Activated naive CD8-positive, alpha-beta T cell treated with anti-CD3 and anti-CD28 coated beads, Interleukin-2, amount 10 ng/mL, durations not matched to agents 7 days and 5 days (primary cell): ENCODE measurements at places on chromosomes 11 and 22. TPM values are rescaled to one million over a fixed set of nuclear protein-coding genes. Genes with fewer than 3 reads are reported as not detected.

Gene APOBEC3B
- total RNA-seq = 7.2 TPM

Gene THAP12
- total RNA-seq = 49.4 TPM

Gene TSSK2
- not detected for total RNA-seq

Gene NCR3LG1
- 2.9 TPM for total RNA-seq

Gene OR4D9
- not detected for total RNA-seq

Gene MAP6
- total RNA-seq = not detected

Gene B3GAT1
- 0.60 TPM for total RNA-seq

Gene MUC2
- total RNA-seq = not detected

DNA sequence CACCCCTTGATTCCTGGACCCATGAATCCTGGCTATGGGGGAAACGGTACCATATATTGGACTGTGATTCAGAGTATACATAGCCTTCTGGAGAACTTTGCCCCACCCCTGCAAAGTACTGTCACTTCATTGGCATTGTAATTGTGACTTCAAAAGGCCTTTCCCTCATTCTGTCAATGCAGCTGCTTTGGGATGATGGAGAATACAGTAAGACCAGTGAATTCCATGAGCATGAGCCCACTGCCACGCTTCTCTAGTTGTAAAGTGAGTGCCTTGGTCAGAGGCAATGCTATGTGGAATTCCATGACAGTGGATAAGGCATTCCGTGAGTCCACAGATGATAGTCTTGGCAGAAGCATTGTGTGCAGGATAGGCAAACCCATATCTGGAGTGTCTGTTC is 25.7 kb upstream of the MSANTD2 start:
- no peaks in the 10 kb centered on the region for H3K36me3 ChIP-seq
- no peak for DNase-seq
- H3K27ac ChIP-seq = no peak overlapping the region

DNA sequence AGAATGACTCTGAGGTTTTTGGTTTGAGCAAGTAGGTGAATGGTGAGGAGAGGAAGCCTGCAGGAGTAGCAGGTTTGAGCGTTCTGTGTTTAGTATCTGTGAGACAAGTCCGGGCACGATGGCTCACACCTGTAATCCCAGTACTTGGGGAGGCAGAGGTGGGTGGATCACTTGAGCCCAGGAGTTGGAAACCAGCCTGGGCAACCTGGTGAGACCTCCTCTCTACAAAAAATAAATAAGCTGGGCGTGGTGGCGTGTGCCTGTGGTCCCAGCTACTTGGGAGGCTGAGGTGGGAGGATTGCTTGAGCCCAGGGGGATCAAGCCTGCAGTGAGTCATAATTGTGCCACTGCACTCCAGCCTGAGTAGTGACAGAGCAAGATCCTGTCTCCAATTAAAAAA is 9.7 kb upstream of the CENATAC start:
- no peak overlapping the region for H3K27ac ChIP-seq
- no peaks in the 10 kb centered on the region for H3K27me3 ChIP-seq
- H3K36me3 ChIP-seq = peaks cover 8% of the 10 kb centered on the region
- H3K4me3 ChIP-seq = no peak overlapping the region

GRCh38 chr11:3148255-3148989 is 16.7 kb downstream of the OSBPL5 start:
- DNase-seq = no peak
- no peaks in the 10 kb centered on the region for H3K27me3 ChIP-seq
- no peak overlapping the region for H3K4me3 ChIP-seq
- no peaks in the 10 kb centered on the region for H3K36me3 ChIP-seq
- peaks cover 3% of the 10 kb centered on the region for H3K4me1 ChIP-seq
- H3K27ac ChIP-seq = no peak overlapping the region

DNA sequence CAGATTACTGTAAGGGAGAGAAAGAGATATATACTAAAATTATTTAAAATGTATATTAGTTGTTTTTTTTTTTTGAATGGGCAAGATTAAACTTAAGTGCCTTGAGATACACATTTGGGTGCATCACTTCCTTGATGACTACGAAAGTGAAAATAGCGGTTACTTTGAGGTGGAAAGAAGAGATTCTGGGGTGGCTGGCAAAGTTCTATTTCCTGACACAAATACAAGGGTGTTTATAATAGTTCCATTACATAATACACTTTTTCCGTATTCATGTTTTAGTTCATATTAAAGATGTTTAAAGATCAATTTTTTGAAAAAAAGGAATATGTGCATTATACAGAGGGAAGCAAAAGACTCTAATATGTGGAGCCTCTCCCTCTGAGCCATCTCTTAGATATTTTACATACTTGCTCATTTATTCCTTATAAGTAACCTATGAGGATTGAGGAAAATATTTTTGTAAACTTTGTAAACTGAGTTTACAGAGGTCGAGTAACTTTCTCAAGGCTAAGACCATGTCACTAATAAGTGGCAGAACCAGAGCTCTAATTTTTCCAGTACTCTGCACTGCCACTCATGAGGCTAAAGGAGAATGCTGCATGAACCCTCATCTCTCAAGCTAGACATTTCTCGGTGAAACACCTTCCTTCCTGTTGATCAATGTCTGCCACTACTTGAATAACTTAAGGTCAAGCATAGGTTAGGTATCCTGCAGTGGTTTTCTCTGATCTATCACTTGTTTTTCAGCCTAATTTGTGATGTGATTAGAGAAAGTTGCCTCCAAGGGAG is 58.6 kb downstream of the DDIAS start:
- H3K4me1 ChIP-seq = peaks cover 59% of the 10 kb centered on the region
- peaks cover 26% of the 10 kb centered on the region for H3K36me3 ChIP-seq
- no peak for DNase-seq
- H3K27ac ChIP-seq = peak overlapping the region; percentile 82

DNA sequence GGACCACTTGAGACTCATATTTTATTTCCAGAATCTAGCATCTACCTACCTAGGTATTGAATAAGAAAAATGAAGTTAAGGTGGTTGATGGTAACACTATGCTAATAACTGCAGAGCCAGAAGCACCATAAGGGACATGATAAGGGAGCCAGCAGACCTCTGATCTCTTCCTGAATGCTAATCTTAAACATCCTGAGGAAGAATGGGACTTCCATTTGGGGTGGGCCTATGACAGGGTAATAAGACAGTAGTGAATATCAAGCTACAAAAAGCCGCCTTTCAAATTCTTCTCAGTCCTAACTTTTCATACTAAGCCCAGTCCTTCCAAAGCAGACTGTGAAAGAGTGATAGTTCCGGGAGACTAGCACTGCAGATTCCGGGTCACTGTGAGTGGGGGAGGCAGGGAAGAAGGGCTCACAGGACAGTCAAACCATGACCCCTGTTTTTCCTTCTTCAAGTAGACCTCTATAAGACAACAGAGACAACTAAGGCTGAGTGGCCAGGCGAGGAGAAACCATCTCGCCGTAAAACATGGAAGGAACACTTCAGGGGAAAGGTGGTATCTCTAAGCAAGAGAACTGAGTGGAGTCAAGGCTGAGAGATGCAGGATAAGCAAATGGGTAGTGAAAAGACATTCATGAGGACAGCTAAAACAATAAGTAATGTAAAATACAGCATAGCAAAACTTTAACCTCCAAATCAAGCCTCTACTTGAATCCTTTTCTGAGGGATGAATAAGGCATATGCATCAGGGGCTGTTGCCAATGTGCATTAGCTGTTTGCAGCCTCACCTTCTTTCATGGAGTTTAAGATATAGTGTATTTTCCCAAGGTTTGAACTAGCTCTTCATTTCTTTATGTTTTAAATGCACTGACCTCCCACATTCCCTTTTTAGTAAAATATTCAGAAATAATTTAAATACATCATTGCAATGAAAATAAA is 2.1 kb downstream of the HBB start:
- H3K27me3 ChIP-seq = no peaks in the 10 kb centered on the region
- H3K4me1 ChIP-seq = no peaks in the 10 kb centered on the region
- H3K36me3 ChIP-seq = no peaks in the 10 kb centered on the region
- DNase-seq = no peak
- H3K4me3 ChIP-seq = no peak overlapping the region
- H3K27ac ChIP-seq = no peak overlapping the region

- H3K27ac ChIP-seq = no peak overlapping the region
- H3K36me3 ChIP-seq = no peaks in the 10 kb centered on the region
- H3K4me3 ChIP-seq = no peak overlapping the region
- peaks cover 19% of the 10 kb centered on the region for H3K27me3 ChIP-seq
- H3K4me1 ChIP-seq = no peaks in the 10 kb centered on the region
- DNase-seq = no peak
Observed at GRCh38 chr11:130854483-130854882, 61.8 kb downstream of the SNX19 start.

DNA sequence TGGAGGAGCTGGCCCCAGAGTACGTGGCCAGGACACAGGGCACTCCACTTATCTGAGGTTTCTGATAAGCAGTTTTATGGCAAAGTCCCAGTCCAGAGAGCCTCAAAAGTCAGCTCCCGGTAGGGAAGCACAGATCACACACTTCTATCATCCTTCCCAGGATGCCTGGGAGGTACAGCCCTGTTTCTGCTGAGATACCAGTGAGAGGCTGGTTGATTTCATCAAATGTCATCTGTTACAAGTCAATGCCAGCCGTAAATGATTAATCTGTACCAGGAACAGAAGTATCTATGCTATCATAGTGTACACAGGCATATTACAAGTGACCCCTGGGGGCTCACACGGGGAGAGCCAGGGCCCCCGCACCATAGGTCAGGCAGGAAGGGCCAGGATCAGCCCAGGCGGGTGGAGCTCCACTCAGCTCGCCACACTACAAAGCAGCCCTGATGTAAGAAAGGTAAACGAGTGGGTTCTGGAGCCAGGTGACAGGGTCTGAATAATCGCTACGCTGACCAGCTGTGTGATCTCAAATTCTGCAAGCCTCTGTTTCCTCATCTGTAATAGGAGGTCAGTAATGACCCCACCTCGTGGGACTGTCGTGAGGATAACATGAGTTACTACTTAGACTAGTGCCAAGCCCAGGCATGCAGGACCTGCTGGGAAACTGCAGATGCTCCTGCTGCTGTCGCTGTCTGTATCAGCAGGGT is 17.6 kb downstream of the PLA2G6 start:
- peaks cover 6% of the 10 kb centered on the region for H3K36me3 ChIP-seq
- no peak overlapping the region for H3K4me3 ChIP-seq
- peaks cover 16% of the 10 kb centered on the region for H3K4me1 ChIP-seq
- no peak for DNase-seq
- H3K27me3 ChIP-seq = no peaks in the 10 kb centered on the region

- no peaks in the 10 kb centered on the region for H3K27me3 ChIP-seq
- H3K36me3 ChIP-seq = peaks cover 20% of the 10 kb centered on the region
- peak overlapping the region; percentile 85 for H3K27ac ChIP-seq
Observed at GRCh38 chr22:28822930-28823551, 22.7 kb upstream of the XBP1 start.

DNA sequence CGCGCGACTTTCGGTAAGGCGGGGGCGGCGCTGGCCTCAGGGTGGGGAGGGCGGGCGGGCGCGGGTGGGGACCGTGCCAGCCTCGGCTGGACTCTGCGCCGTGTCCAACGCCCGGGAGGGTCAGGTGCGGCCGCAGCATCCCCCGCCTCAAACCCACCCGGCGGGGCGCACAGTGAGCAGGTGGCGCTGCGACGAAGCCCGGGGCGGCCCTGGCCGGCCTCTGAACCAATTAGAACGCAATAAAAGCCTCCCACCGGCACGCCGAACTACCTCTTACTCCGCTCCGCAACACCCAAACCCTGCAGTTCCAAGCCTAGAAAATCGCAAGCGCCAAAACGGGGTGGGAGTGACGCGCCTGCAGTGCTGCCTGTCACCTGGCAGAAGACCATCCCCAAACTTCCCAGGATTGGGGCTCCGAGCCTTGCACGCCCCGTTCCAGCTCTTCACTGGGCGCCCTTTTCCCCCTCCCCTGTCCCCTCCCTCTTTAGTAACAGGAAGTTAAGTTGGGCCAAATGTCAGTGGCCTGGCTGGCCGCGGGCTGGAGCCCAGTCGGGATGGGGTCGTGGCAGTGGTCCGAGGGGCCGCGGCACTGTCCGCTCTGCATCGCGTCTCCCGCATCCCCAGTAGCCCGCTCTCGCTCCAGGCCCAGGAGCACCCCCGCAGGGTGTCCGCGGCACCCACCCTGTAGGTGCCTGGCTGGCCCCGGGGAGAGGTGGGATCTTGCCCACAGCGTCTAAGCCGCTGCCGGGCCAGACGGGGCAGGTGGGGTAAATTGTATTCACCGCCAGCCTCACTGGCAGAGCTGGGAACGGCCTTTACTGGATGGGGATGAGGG is 541 bp downstream of the MICAL2 start:
- peaks cover 27% of the 10 kb centered on the region for H3K4me1 ChIP-seq
- DNase-seq = no peak
- peak overlapping the region; percentile 85 for H3K4me3 ChIP-seq
- H3K27me3 ChIP-seq = peaks cover 3% of the 10 kb centered on the region
- peak overlapping the region; percentile 65 for H3K27ac ChIP-seq

DNA sequence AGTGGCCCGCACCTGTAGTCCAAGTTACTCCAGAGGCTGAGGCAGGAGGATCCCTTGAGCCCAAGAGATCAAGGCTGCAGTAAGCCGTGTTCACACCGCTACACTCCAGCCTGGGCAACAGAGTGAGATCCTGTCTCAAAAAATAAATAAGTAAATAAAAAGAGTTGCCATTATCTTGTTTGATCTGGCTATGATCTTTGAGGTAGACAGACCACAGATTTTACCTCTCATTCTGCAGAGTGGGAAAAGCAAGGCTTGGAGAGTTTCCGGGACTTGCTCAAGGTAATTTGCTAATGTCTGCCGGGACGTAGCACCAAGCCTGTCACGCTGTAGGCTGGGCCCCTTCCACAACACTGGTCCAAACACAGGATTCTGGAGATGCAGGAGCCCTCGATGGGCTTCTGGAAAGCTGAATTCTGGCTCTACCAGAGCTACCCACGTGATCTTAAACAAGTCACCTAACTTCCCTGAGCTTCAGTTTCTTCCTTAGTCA is 6.8 kb downstream of the GRAP2 start:
- peak overlapping the region; percentile 96 for H3K27ac ChIP-seq
- H3K4me3 ChIP-seq = peak overlapping the region; percentile 99
- H3K4me1 ChIP-seq = peaks cover 55% of the 10 kb centered on the region
- peaks cover 58% of the 10 kb centered on the region for H3K36me3 ChIP-seq
- H3K27me3 ChIP-seq = no peaks in the 10 kb centered on the region
- peak; percentile 54 for DNase-seq

DNA sequence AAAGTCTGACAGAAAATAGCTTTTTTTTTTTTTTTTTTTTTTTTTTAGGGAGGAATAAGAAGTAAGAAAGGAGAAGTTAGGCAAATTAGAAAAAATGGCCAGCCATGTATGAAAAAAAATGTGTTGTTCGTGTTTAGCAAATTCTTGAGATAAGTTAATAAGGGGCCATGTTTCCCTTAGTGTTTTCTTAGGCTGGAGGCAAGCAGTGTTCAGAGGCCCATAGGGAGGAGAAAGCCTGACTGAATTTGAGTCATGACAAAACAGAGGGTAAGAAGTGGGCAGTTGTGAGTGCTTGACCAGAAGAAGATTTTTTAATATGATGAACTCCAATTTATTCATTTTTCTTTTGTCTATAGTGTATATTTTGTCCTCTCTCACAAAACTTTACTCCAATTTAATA is 766.4 kb downstream of the FAM181B start:
- H3K27me3 ChIP-seq = no peaks in the 10 kb centered on the region
- H3K36me3 ChIP-seq = no peaks in the 10 kb centered on the region
- DNase-seq = no peak

GRCh38 chr11:126892756-126893155 is 107.8 kb downstream of the KIRREL3 start:
- H3K36me3 ChIP-seq = no peaks in the 10 kb centered on the region
- H3K27ac ChIP-seq = no peak overlapping the region
